NK-92 treated with Interleukin-12 subunit alpha and Interleukin-12 subunit beta, amount 100 ng/mL, for 24 hours (cell line): ENCODE measurements at places on chromosomes 7 and 10.

- DNase-seq: no peak
Observed at GRCh38 chr10:16520900-16521299, 779 bp downstream of the C1QL3 start.

GRCh38 chr10:46250481-46250880, 36.3 kb upstream of the ANTXRL start:
- no peak for DNase-seq

- no peak for DNase-seq
Observed at GRCh38 chr10:4868357-4868657, 42.3 kb downstream of the AKR1E2 start.

DNA sequence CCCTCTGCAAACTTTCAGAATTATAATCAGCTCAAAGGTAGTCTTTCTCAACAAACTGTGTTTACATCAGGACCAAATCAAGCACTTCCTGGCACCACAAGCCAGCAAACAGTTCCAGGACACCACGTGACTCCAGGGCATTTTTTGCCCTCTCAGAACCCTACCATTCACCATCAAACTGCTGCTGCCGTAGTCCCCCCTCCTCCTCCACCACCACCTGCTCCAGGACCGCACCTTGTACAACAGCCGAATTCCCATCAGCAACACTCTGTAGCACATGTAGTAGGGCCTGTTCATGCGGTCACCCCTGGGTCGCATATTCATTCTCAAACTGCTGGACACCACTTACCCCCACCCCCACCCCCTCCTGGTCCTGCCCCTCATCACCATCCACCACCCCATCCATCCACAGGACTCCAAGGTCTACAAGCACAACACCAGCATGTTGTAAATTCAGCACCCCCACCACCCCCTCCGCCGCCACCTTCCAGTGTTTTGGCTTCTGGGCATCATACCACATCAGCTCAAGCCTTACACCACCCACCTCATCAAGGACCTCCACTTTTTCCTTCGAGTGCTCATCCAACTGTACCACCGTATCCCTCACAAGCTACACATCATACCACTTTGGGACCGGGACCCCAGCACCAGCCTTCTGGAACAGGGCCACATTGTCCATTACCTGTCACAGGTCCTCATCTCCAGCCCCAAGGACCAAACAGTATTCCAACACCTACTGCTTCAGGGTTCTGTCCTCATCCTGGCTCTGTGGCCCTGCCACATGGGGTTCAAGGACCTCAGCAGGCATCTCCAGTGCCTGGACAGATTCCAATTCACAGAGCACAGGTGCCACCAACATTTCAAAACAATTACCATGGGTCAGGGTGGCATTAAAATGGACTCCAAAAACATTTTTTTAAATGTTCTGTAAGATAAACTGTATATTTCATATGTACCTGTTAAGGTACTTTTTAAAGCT, 98.7 kb downstream of the KMT2E start:
- no peak for DNase-seq

DNA sequence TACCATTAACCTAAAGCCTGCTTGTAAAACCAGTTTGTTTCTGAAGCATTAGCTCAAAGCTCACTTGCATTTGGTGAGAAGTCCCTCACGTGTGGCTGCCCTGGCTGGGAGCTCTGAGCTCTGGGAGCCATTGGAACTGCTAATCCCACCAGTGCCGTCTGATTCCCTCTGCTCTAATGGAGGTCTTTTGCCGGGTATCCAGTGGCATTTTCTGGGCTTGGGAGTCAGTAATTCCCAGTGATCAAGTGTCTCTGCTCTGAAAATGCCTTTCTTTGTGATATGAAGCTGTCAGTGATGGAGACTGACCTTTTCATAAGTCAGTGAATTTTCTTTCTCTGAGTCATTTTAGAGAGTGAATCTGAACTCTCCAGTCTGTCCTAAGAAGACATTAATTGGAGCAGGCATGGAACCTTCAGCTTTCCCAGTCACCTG, 36.9 kb upstream of the FAM20C start:
- no peak for DNase-seq

DNA sequence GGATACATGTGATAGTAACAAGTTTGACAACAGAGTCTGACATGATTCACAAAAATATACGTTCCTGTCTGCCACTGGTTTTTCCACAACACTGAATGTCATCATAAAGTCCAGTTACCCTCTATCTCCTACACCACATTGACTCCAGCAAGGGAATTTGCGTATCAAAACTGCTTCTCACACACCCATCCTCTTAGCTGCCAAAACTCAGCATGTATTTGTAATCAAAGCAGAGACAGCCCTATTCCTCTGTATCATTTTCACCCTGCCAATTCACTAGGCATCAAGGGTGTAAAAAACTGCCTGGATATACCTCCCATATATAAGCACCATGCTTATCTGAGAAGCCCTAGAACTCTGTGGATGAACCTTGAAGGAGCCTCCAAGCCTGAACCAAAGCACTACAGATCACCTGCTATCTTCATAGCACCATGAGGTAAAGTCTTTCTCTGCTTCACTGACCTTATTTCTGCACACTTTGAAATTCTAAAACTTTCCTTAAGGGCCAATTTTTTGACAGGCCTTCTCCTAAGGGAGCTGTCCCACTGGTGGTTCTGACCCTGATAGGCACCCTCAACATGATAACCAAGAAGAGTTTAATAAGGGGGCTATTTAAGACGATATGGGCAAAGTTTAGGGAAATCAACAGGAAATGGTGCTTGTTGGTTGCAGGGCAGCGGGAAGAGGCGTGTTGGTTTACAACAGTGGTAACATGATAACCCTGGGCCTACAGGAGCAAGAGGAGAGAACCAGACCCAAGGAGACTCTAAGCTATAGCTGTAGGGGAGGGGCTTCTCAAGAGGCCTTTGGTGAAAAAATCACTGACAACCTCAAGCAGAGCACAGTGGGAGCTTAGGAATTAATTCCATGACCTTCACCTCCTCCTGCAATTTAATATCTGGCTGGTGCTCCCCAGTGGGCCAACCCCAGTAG, at the start of gene IFIT1B:
TSS of gene IFIT1B (plus strand) at position 352 of the 933 bp plus-strand sequence. CDS start at position 432, 80 bp downstream.
- DNase-seq: no peak

- DNase-seq: no peak
Observed at GRCh38 chr10:43137717-43138020, 576 bp upstream of the CSGALNACT2 start.

DNA sequence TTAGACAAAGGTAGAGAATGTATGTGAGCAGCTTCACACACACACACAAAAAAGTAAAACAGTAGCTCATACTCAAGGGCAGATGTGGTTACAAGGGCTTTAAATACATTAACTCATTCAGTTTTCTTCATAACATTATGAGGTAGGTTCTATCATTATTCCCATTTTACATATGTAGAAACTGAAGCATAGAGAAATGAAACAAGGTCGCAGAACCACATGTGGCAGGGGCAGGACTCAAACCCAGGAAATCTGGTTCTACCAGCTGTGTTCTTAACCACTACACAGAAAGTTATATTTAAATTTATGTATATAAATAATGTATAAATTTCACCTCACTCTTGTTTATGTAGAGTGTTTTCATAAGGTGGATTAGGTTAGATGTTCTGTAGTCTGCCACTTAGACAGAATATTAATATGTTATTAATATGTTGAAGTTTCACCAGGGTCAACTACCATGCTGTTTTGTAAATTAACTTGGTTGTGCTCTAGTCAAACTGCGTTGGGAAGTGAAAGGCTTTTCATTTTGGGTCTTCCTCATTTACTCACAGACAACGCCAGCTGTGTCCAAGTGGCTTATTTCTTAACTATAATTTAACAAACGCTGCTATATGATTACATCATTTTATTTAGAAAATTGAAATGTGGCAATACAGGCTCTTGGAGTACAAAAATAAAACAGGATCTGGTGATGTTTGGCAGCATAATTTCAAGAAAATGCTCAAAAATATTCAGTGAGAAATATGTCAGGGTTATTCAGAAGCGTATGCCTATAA, 138.4 kb downstream of the MDFIC start:
- DNase-seq: no peak

DNA sequence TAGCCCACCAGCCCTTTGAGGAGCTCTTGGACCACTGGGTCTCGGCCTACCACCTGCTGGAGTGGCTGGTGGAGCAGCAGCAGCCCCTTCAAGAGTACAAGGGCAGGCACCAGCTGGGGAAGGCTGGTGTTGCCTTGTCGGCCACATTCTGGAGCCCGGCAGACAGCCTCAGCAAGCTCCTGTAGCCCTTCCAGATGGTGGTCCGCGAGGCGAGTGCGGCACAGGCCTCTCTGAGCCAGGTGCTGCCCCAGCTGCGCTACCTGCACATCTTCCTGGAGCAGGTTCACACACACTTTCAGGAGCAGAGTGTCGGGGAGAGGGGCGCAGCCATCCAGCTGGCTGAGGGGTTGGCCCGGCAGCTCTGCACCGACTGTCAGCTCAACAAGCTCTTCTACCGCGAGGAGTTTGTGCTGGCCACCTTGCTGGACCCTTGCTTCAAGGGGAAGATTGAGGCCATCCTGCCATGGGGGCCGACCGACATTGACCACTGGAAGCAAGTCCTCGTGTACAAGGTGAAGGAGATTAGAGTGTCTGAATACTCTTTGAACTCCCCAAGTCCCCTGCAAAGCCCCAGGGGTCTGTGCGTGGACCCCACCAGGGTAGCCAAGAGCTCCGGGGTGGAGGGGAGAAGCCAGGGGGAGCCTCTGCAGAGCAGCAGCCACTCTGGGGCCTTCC, 7.0 kb upstream of the ACTR3C start:
- DNase-seq: no peak

DNA sequence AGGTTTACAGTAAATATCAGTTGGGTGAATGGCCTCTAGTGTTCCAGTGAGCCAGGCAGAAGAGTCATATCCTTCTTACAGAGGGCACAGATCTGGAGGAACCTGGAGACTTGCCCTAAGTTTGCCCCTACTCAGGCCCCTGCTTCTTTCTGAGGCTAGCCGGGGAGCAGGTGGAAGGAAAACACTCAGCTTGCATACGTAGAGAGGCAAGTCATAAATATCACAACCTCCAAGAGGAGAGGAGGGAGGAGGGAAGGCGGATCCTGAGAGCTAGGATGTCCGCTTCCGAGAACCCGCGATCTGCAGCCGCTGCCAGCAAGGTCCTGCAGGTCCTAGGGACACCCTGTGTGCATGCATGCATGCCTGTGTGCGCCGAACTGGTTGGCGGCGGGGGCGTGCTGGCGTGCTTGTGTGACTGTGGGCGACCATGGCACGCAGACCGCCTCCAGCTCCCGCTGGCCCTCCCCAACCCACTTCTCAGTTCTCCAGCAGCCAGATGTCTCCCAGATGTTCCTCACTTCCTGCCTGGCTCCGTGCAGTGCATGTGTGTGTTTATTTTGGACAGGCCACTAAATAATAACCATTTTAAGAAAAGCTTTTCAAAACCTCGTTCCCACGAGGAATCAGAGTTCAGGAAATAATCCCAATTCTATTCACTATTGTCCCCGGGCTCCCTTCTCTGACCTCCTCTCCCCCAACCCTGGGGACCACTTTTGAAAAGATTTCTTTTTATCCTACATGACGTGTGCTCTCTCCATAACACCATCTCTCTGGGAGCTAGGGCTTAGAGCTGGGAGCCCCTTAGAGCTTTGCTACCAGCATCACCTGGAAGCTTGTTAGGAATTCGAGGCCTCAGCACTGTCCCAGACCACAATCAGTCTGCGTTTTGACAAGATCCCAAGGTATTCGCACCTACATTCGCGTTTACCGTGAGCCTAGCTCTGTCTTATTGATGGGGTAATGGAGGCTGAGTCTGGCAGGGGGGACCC, 32.4 kb downstream of the UNC5B start:
- no peak for DNase-seq
